ENCODE measurements at places on chromosomes 12 and 14.

- DNase-seq, result no peak
Observed at GRCh38 chr12:103881261-103881660, 40.2 kb upstream of the NT5DC3 start.

GRCh38 chr12:26728205-26729050 lies 104.6 kb downstream of the ITPR2 start:
- DNase-seq, result no peak

GRCh38 chr14:93128725-93129459 lies 13.2 kb upstream of the ITPK1 start:
- no peak for DNase-seq

GRCh38 chr12:85923767-85924331 lies 49.8 kb downstream of the NTS start:
- DNase-seq, result no peak

GRCh38 chr14:72583316-72584272 lies 310.3 kb downstream of the DPF3 start:
- DNase-seq, result no peak
